Vein endothelial cell (primary cell): ENCODE measurements at places on chromosomes 11 and 22. TPM values are rescaled to one million over a fixed set of nuclear protein-coding genes. Genes with fewer than 3 reads are reported as not detected.

The TNNI2 gene
- total RNA-seq = not detected in 2 replicates

The FGF4 gene
- total RNA-seq = not detected in 2 replicates

The CASP5 gene
- not detected in 2 replicates for total RNA-seq

The DEUP1 gene
- total RNA-seq = not detected in 2 replicates

The TENM4 gene
- total RNA-seq = under 0.01 and 0.19 TPM in 2 replicates

The OR52E8 gene
- not detected in 2 replicates for total RNA-seq

The LRRC56 gene
- total RNA-seq = 0.57 and 1.3 TPM in 2 replicates

The MMP27 gene
- total RNA-seq = not detected in 2 replicates

The GTF2H1 gene
- 67.9 and 85.9 TPM in 2 replicates for total RNA-seq

The SLC16A8 gene
- not detected in 2 replicates for total RNA-seq

The PTPRCAP gene
- 0.19 and 0.33 TPM in 2 replicates for total RNA-seq

The CHRM1 gene
- total RNA-seq = not detected in 2 replicates

The SDHAF2 gene
- total RNA-seq = 58.6 and 64.7 TPM in 2 replicates

The PRMT3 gene
- 12.1 and 18.3 TPM in 2 replicates for total RNA-seq

The SLC17A6 gene
- total RNA-seq = not detected in 2 replicates

The MPPED2 gene
- 0.33 TPM in 1 of 2 replicates, not detected in the other for total RNA-seq

The REXO2 gene
- 98.0 and 103 TPM in 2 replicates for total RNA-seq

The NNMT gene
- total RNA-seq = 153 and 330 TPM in 2 replicates

The L3MBTL2 gene
- 27.8 and 34.6 TPM in 2 replicates for total RNA-seq

The HEPACAM gene
- total RNA-seq = 0.19 TPM in 1 of 2 replicates, not detected in the other

The MUC2 gene
- total RNA-seq = not detected in 2 replicates

The SPON1 gene
- total RNA-seq = under 0.01 TPM in 2 replicates

The HTR3A gene
- not detected in 2 replicates for total RNA-seq

The KDELR3 gene
- total RNA-seq = 43.3 and 56.8 TPM in 2 replicates

The SLC37A2 gene
- total RNA-seq = 0.98 and 2.7 TPM in 2 replicates

The RTN4RL2 gene
- under 0.01 and 0.19 TPM in 2 replicates for total RNA-seq

The KCNA4 gene
- total RNA-seq = not detected in 2 replicates

The VWCE gene
- total RNA-seq = 4.6 and 9.8 TPM in 2 replicates

The UCP3 gene
- 0.33 and 0.67 TPM in 2 replicates for total RNA-seq

The RTN4R gene
- total RNA-seq = 0.65 and 0.76 TPM in 2 replicates

The C1QTNF5 gene
- total RNA-seq = 79.7 and 111 TPM in 2 replicates

The GGTLC3 gene
- not detected in 2 replicates for total RNA-seq

The POU2F3 gene
- total RNA-seq = not detected in 2 replicates

The FOXR1 gene
- total RNA-seq = not detected in 2 replicates

The TTC12 gene
- total RNA-seq = 2.6 and 3.5 TPM in 2 replicates

The BEST1 gene
- not detected in 2 replicates for total RNA-seq

The OVOL1 gene
- total RNA-seq = not detected in 2 replicates

The OOSP3 gene
- not detected in 2 replicates for total RNA-seq

The CPT1B gene
- total RNA-seq = 2.0 and 2.5 TPM in 2 replicates

The BAIAP2L2 gene
- 0.29 and 0.33 TPM in 2 replicates for total RNA-seq

The TSGA10IP gene
- total RNA-seq = not detected in 2 replicates

The MRGPRX4 gene
- not detected in 2 replicates for total RNA-seq

The LARGE2 gene
- not detected in 2 replicates for total RNA-seq

The IL17REL gene
- total RNA-seq = under 0.01 and 0.33 TPM in 2 replicates

The NLRP10 gene
- 0.38 TPM in 1 of 2 replicates, not detected in the other for total RNA-seq

The RAC2 gene
- total RNA-seq = 82.8 and 98.0 TPM in 2 replicates

The KRTAP5-11 gene
- not detected in 2 replicates for total RNA-seq

The OR56A3 gene
- total RNA-seq = not detected in 2 replicates

The MICALL1 gene
- 55.5 and 59.1 TPM in 2 replicates for total RNA-seq

The CECR2 gene
- under 0.01 and 0.10 TPM in 2 replicates for total RNA-seq
